ENCODE measurements at places on chromosomes 12 and 14.

DNA sequence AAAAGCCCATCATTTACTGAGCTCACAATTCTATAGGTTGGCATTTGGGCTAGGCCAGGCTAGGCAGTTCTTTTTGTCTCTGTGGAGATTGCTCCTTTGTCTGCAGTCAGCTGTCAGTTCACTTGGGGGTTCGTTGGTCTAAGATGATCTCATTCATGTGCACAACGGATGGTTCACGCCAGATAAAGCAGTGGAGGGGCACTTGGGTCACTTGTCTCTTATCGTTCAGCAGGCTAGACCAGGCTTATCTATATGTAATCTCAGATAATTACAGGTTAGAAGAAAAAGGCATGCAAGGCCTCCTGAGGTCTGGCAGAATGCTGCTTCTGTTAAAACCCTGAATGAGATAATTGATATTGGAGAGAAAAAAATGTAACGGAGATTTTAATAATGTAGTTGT is 119.0 kb upstream of the ATP2B1 start:
- DNase-seq: no peak

GRCh38 chr12:130716969-130717366 is 869 bp upstream of the RIMBP2 start:
- no peak for DNase-seq

DNA sequence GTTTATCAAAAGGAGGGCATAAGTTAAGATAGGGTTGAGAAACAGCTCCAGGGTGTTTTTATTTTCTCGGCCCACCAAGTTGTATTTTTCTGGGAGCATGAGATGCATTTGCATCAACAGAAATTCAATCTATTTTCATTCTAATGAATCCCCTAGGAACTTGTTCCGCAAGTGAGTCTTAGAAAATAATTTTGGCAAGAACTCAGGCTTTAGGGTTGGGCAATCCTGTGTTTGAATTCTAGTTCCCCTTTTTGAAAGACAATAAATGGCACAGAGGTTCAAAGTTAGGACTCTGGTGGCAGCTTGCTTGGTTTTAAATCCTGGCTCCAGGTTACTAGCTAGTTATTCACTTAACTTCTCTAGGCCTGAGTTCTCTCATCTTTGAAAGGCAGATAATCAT is 23.7 kb downstream of the SLC5A8 start:
- no peak for DNase-seq

GRCh38 chr12:8644345-8645248 is 18.0 kb downstream of the MFAP5 start:
- DNase-seq: peak; percentile 6

GRCh38 chr12:132146098-132146497 is 1.8 kb downstream of the NOC4L start:
- DNase-seq: no peak

- no peak for DNase-seq
These were observed 881 bp downstream of the PYGL start for GRCh38 chr14:50943261-50943942.

DNA sequence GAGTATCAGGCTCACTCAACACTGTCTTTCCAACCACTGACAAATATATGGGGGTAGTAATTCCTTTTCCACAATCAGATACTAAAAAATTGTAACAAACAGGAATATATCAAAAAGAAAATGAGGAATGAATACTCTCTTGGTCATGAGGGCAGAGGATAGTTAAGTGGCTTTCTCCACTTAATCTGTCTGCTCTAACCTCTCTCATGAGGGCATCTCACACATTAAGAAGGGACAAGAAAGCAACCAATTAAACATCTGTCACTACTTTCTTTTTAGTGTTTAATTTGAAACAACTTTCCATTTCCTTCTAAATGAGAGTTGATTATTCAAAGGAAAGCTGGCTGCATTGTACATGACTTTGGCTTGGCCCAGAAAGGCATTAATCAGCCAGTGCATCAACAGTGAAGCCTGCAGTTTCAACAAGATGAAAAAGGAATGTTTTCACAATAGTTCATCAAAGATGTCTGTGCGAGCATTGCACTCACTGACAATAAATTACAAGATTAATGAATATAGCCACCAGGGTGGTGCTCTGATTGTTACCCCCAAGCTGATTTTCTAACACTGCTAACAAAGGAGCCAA is 142.0 kb downstream of the SEC23A start:
- no peak for DNase-seq

GRCh38 chr14:33551963-33552362 is 398.9 kb downstream of the EGLN3 start:
- DNase-seq: no peak

DNA sequence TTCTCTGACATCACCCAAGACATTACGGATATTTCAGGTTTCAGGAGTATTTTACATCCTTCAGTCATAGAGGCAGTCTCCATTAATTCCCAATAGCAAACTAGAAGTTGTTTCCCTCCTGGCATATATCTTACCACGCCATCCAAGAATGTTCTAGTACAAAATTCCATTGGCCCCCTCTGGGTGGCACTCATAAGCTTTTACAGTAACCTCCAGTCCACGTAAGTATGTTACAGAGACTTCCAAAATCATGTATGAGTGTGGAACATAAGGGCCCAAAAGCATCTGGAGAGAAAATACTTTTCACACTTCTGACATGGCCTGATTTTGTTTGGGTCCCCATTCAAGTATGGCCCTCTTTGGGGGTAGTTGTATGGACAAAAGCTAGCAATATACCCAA is 58.1 kb upstream of the DHRS4 start:
- no peak for DNase-seq

DNA sequence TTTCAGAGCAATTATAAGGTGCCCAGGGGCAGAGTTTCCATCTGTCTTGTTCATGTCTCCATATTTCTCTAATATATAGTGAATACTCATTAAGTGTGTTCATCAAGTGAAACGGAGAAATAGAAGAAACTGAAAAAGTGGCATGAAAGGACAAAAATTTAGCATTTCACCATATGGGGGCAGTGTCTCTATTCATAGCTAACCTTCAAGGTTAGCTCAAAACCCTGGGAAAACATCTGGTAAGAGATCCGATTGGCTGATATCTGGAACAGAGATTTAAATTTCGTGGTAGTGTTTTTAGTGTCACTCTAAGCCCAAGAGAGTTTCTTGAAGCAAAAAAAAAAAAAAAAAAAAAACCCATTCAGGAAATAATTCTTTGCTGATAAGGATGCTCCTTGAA is 367.5 kb downstream of the DAD1 start:
- DNase-seq: no peak

DNA sequence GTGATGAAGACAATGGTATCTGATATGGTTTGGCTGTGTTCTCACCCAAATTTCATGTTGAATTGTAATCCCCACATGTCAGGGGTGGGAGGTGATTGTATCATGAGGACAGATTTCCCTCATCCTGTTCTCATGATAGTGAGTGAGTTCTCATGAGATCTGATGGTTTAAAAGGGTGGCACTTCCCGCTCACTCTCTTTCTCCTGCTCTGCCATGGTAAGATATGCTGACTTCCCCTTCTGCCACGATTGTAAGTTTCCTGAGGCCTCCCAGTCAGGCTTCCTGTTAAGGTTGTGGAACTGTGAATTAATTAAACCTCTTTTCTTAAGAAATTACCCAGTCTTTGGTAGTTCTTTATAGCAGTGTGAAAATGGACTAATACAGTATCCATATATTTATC is 25.6 kb upstream of the PTHLH start:
- no peak for DNase-seq

- DNase-seq: no peak
These were observed 25.3 kb downstream of the PHLDA1 start for GRCh38 chr12:76006028-76006925.

DNA sequence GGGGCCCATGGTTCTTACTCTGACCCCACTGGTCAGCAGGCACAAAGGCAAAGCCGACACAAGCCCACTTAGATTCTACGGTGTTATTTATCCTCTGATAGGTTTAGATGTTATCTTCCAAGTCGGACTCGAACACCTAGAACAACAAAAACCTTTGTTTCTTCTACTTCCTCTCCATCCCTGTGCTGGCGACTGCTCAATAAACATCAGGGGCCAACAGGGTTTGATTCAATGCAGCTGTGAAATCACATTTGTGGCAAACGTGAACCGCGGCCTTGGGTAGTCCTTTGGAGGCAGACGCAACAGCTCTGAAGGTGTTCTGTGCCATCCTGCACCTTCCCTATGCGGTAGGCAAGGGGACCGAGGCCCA is 87.2 kb downstream of the CHGA start:
- DNase-seq: no peak

DNA sequence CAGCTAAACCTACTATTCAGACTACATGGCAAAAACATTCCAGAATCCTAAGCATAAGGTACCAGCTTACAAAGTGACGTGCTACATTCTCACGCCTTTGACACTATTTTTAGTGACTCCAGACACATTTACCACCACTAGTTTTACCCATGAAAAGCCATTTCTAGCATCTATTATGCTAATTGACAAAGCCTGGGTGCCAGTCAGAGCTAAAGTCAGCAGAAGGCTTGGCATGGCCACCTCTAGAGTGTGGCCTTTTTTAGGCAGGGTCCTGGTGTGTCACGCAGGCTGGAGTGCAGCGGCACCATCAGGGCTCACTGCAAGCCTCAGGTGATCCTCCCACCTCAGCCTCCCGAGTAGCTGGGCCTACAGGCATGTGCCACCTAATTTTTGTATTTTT is 75.7 kb downstream of the NT5DC3 start:
- DNase-seq: no peak

- DNase-seq: no peak
These were observed 22.3 kb upstream of the GNS start for GRCh38 chr12:64781280-64782190.

DNA sequence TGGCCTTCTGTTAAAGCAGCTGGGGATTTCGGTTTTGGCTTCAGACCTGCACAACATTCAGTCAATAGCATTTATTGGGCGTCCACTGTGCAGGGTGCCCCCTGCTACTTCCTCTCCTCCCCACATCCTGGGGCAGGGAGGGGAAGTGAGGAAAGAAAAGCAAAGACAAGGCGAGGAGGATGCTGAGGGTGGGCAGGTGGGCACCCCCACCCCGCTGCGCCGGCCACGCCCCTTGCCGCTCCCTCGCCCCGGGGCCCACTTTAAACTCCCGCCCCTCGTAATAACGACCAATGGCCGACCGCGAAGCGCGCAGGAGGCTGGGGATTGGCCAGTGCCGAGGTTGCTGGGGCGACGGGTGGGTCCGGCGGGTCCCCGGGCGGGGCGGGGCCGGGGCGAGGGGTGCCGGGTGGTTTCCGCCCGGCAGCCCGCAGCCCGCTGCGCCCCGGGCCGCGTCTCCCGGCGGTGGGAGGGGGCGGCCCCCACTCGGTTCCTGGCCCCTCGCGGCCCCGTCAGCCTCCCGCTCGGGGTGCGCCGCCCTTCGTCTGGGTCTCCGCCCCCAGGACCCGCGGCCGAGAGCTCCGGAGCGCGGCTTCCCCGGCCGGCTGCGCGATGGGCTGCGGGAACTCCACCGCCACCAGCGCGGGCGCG is at the start of gene C12orf75:
TSS of gene C12orf75 (plus strand) at position 409 of the 648 bp plus-strand sequence. CDS start at position 610, 201 bp downstream.
- peak; percentile 79 for DNase-seq

GRCh38 chr14:93705513-93706156 is 82.7 kb downstream of the PRIMA1 start:
- DNase-seq: no peak

DNA sequence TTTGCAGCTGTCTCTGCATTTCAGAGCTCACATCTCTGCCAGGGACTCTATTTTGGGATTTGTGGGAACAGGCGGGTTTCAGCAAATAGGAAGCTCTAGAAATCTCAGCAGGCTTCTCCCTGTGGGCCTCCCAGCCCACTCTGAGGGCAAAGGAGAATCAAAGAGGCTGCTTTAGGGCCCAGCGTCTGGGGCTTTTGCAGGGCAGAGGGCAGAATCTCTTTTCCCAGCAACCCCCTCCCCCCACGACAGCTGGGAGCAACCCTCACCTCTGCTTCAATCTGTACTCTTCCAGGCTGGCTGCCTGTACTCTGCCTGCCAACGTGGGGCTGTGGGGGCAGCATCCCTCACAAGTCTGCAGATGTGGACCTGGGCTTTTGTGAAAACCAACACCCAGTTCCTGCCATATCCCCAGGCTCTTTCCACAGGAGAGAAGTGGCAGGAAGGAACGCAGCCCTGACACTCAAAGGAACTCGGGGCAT is 529.6 kb upstream of the TBX3 start:
- DNase-seq: no peak

DNA sequence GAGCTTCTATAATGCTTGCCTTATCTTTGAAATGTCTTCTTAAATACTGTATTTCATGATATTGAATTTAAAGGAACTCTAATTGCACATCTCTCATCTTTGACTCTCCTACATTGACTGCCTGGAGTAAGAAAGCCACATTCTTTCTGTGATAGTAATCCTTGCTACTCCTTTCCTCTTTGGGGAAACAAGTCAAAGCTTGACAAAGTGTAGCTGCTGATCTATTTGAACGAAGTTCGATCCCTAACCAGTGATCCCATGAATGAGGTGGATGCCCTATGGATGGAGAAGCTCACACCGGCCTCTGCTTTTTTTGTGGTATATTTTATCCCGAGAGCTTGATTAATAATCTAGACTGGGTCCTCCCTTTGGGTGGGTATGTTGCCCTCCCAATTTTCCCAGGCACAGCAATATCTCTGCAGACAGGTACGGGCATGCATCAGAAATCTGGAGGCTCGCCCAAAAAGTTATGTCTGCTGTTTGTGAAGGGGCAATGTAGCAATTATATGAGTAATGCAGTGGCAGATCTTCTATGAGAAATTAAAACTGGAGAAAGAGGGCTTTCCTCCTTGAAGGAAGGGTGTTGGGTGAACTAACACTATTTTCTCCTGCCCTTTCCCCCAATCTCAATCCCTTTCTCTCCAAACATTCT is 163.0 kb upstream of the FRMD6 start:
- no peak for DNase-seq

GRCh38 chr12:61687407-61687806 is 572.8 kb upstream of the USP15 start:
- DNase-seq: no peak

- DNase-seq: no peak
These were observed 240.9 kb downstream of the DPF3 start for GRCh38 chr14:72653026-72653425.

DNA sequence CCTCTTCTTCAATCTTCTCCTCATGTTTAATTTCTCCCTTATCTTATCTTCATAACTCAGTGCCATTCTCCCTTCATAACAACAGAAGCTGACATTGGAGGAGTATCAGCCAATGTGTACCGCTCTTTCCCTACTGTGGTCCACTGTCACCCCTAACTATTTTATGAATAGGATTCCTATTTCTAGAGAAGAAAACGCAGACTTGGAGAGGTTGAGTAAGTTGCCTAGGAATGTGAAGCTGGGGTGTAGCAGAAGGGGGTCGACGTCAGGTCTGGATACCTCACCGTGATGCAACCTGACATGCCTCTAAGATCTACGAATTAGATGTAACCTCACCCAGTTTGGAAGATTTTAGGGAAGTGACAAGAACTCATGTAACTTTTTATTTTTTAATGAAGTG is 17.1 kb downstream of the LMO3 start:
- no peak for DNase-seq

DNA sequence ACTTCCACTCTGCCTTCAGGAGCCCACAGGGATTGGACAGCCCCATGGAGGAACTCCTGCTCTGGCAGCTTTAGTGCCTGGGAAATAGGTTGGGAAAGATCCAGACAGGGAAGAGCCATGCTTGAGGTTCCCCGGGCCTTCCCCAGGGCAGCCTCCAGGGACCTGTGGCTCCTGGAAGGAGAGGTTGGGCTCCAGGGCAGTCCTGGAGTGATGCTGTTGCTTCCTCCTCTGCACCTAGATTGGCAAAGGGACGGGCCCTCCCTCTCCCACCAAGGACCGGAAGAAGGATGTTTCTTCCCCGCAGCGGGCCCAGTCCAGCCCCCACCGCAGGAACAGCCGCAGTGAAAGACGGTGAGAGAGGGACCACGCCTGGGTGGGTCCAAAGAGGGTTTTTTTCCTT is 16.5 kb downstream of the VASH1 start:
- DNase-seq: no peak
